CD4-positive, alpha-beta T cell treated with Interleukin-4 for 4 hours (primary cell): ENCODE measurements at places on chromosomes 4 and X.

GRCh38 chr4:121165206-121165605 lies 1.1 kb upstream of the TNIP3 start:
- DNase-seq = no peak

DNA sequence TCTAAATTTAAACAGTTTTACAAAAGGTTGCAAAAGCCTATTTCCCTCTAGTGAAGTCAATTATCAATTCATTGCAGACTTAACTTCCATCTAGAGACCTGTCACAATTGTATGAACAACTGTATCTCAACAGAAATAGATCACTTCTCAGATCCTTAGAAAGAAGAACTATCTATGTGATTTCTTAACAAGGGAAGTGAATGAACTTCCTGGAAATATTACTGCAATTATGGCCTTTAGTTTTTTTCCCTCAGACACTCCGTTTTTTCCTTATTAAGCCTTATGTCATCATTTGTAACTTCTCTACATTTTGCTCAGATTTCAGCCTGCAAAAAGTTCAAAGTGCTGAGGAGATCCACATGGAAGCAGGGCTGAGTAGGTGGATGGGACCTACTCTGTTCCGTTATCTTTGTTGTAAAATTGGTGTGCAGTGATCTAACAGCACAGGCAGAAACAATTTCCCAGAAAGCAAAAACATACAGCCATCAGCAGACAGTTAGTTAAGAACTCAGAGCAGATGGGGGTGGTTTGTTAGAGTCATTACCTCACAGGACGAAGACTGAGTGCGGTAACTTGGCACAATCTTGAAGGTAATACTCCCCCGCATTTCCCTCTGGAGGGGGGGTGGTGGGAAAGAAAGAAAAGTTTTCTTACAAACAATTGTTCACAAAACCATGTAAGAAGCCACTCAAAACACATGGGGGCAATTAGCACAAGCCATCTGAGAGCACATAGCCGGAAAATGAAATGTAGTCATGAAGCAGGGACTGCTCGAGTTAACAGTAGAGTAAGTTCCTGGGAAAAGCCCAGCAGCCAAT lies 112.3 kb downstream of the NYX start:
- DNase-seq = peak; percentile 53

- DNase-seq = no peak
Observed at GRCh38 chrX:40778861-40779575, 43.7 kb upstream of the MED14 start.

DNA sequence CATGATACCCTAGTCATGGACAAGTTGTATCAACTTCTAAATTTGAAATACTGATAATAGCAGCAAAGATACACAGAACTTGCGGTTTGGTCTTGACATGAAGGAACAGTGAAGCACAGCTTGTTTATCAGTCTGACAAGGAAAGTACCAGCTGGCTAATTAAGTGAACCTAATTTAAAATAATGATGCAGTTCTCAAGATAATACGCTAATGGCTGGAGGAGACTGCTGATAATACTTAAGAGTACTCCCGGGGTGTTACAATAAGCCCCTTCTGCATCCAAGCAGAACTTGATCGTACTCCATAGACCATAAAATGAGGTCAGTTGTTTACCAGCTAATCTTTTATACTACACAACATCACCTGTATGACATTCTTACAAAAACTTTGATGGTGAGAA lies 697.5 kb downstream of the FSTL5 start:
- DNase-seq = no peak

- DNase-seq = no peak
Observed at GRCh38 chr4:132992686-132993085, 156.4 kb upstream of the PCDH10 start.

DNA sequence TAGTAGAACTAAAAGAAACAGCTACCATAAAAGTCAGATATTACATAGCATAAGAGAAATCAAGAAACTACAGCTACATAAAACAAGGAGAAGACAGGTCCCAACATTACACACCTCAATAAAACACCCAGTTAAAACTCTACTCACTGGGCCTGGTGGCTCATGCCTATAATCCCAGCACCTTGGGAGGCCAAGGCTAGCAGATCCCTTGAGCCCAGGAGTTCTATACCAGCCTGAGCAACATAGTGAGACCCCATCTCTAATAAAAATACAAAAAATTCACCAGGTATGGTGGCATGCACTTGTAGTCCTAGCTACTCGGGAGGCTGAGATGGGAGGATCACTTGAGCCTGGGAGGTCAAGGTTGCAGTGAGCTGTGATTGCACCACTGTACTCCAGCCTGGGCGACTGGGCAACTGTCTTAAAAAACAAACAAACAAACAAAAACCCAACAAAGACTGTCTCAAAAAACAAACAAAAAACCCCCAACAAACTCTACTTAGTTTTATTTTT lies 15.2 kb upstream of the TXLNG start:
- no peak for DNase-seq

GRCh38 chrX:96578781-96579180 lies 105.9 kb upstream of the DIAPH2 start:
- no peak for DNase-seq
